ENCODE measurements at places on chromosomes 12 and 14.

DNA sequence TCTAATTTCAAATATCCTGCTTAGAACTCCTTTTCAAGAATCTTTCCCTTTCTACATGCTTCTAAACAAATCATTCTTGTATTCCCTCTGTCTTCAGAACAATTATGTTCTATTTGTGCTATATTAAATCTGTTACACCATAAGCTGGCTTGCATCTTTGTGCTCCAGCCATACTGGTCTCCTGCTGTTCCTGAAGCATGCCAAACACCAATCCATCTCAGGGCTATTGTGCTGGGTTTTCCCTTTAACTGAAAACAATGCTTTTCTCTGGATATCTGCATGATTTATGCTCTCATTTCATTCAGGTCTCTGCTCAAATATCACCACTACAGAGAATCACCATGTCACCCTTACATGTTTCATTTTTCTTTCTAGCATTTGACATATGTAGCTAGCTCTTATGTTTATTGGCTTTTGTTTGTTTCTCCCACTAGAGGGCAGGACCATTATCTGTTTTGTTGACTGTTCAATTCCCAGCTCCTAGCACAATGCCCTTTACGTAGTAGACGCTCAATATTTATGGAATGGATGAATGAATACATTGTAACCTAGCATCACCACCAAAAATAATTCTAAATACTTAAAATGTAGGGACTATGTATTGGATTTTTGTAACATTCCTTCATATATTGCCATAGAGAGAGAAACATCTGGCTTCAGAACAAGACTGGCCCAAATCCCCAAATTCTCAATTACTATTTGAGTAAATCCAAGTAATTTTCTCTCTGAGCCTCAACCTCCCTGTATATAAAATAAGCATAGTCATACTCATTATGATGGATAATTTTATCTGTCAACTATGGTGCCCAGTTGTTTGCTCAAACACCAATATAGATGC is 302.0 kb upstream of the SYT1 start:
- no peak for DNase-seq

GRCh38 chr14:72444701-72445100 is 449.2 kb downstream of the DPF3 start:
- no peak for DNase-seq

GRCh38 chr12:45725631-45726602 is 3.6 kb upstream of the ARID2 start:
- no peak for DNase-seq

GRCh38 chr14:95156161-95157047 is 925 bp downstream of the DICER1 start:
- peak; percentile 38 for DNase-seq

GRCh38 chr12:14099994-14100393 is 118.6 kb upstream of the GRIN2B start:
- DNase-seq = no peak

GRCh38 chr12:132023658-132024057 is 73.9 kb downstream of the EP400 start:
- DNase-seq = no peak

DNA sequence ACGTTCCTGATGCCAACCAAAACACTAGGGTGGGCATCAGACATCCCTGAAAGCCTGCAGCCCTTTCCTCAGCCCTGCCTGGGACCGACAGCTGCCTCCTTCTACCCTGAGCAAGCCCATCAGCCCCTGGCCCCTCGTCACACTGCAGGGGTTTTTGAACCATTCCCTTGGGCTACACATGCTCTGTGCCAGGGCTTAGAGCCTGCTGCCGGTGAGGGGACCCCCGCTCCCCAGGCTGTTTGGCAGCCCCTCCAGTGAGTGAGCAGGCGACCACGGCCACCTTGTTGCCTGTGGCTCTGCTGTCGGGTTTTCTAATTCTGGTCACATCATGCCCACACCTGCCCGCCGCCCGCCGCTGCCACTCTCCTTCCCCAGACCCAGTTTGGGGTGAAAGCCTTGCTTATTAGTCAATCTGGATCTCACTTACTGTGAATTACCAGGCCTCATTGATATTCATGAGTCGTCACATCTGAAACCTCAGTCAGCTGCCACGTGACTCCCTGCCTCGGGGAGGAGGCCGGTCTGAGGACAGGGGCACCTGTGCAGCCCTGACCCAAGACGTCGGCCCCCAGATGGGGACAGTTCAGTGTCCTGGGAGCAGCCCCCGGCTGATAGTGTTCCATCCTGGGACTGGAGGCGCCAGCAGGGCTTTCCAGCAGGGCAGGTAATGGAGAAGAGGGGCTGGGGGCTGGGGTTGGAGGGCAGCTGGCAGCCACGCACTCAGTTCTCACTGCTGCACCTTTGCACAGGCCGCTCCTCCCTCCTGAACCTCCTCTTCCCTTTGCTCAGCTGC is 163.0 kb downstream of the RBM19 start:
- no peak for DNase-seq

- DNase-seq = no peak
Measured at GRCh38 chr14:98931126-98931525, 340.9 kb downstream of the BCL11B start.

DNA sequence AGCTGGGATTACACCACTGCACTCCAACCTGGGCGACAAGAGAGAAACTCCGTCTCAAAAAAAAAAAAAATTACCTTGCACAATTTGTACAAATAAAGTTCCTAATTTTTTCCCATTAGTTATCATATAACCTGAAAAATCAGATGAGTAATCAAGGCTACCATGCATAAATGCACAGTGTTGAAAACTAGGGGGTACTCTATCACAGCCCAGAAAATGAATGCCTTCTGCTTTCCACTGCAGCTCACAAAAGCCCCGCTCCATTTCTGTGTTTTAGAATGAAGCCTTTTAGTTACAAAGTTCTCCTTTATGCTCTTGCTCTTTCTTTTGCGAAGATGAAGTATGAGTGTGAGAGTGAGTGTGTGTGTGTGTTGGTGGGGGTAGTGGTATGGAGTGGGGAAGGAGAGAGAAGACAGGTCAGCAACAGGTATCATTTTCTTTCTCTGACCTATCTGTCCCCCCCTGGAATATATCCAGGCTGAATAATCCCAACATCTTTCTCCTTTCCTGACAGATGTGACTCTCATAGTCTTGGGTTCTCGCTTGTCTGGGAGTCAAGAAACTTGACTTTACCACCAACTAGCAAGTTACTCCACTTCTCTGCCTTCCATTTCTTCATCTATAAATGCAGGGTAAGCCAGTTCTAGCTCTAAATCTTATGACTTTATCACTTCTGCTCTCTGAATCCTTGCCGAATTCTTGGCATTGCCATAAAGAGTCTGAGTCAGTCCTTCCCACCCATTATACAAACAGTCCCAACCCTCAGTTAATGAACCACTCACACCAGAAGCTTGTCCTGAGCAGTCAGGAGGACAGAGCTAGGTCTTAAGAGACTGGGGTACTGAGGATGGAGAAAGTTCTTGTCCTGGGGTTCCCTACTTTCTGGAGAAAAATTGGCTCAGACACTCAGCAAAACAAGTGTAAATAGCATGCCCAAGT is 16.1 kb downstream of the BIN2 start:
- DNase-seq = no peak

DNA sequence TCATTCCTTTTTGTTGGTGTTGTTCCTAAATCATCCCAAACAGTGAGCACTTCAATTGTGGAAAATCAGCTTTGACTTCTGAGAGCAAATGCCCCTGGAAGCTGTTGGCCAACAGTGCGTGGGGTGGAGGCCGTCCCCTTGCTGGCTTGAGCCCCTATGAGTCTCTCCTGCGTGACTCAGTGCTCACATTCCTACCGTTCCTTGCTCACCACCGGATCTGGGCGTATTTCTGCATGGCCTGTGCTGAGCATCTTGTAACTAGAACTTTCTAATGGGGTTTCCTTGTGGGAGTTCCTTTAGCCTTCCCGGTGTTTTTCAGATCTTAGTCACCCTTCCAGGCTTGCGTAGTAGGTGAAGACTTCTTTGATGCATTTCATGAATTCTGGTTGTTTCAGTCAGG is 14.7 kb downstream of the SERPINA1 start:
- no peak for DNase-seq

- DNase-seq = no peak
Measured at GRCh38 chr12:116549993-116550392, 9.2 kb upstream of the MAP1LC3B2 start.

DNA sequence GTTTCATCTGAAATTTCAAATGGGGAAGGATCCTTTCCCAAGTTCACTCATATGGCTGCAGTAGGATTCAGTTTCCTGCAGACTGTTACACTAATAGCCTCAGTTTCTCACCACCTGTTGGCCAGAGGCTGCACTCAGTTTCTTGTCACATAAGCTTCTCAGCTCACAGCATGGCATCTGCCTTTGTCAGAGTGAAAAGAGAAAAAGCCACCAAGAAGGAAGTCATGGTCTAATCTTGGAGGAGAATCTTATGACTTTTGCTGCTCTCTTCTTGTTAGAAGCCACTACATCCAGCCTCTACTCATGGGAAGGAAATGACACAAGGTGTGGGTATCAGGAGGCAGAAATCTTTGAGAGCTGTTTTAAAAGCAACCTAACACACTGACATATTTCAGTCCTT is 39.4 kb upstream of the BTG1 start:
- no peak for DNase-seq

DNA sequence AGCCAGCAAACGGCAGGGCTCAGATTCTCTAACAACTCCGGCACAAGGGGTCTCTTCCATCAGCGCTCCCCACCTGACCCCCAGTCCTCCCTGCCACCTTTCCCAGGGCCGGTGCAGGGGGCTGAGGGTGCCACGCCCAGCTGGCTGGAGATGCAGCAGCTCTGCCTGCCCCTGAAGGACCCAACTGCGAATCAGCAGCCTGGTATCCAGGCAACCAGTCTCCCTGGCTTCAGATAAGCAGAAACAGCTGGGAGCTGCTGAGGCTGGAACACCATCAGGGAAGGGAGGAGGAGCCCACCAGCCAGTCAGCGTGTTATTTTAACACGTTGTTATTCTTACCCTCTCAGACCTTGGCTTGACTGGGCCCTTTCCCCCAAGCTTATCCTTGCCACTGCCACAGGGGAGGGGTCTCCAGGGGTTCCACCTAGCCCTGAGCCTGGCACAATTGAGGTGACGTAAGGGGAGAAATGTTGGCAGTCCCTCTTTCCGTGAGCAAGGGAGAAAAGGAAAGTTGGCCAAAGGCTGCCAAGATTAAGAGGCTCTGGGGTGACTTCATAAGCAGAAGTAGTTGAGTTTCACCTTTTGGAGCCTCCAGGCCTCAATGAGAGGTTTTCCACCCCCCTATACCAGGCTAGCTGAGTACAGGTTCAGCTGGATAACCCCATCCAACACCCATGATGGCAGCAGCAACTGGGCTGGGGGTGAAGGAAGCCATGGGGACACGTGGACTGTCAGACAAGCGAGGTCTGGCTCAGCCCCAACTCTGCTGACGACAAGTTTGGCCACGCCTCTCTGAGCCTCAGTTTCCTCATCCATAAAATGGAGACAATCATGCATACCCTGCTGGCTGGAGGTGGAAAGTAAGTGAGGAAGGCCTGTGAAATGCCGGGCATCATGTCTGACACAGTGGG is 91.1 kb downstream of the IRF2BPL start:
- DNase-seq = no peak

DNA sequence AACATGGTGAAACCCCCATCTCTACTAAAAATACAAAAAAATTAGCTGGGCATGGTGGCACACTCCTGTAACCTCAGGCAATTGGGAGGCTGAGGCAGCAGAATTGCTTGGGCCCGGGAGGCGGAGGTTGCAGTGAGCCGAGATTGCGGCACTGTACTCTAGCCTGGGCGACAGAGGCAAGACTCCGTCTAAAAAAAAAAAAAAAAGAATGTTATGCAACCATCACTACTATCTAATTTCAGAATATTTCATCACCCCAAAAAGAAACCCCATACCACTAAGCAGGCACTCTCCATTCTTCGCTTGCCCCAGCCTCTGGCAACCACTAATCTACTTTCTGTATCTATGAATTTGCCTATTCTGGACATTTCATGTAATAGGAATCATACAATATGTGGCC is 68.8 kb upstream of the AMN start:
- no peak for DNase-seq

DNA sequence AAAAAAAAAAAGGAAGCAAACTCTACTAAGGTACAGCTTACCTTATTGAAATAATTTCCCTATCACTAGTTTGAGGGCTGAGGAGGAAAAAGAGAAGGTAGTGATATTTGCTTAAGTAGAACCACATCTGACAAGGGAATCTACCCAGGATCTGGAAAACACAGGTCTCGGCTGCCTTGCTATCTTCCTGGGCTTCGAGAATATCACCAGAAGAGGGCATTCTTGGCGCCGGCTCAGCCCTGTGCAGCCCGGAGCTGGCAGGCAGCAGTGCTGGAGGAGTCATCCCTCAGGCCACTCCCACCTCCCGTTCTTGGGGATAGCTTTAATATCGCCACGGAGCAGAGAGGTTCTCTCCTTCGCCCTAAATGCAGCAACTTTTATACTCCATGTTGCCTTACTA is 1181.2 kb downstream of the VRK1 start:
- peak; percentile 79 for DNase-seq

DNA sequence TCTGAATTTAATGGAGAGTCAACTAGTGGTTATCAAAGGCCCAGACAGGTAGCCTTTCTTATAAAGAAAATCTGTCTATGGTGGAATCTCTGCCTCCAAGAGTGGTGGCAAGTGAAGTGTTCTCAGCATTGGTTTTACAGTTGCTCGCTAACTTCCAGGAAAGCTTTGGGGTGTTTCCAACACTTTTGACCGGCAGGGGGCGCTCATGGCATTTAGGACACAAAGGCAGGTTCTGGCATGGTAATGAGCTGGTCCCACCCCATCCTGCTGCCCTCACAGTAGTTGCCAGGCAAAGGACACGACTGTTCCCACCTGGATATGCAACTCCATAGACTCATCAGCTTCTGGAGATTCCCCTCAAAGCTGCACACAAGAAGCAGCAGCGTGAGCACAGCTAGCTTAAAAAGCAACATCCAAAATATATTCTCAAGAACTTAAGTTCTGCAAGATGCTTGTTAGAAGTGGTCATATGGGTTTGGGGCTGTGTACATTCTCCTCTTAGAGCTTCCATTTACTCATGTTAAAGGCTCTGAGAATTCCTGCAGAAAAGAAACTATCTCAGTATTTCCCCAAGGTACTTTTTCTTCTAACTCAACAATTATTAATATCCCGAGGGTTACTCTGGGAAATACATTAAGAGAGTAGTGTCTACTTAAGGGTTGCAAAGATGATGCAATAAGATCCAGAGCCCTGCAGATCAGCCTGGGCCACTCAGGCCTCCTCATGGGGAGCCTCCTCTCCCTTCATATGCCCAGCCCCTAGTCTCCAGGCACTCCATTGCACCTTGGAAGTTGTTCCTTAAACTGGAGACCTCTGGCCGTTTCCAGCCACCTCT is 14.8 kb downstream of the PROX2 start:
- DNase-seq = peak; percentile 94

DNA sequence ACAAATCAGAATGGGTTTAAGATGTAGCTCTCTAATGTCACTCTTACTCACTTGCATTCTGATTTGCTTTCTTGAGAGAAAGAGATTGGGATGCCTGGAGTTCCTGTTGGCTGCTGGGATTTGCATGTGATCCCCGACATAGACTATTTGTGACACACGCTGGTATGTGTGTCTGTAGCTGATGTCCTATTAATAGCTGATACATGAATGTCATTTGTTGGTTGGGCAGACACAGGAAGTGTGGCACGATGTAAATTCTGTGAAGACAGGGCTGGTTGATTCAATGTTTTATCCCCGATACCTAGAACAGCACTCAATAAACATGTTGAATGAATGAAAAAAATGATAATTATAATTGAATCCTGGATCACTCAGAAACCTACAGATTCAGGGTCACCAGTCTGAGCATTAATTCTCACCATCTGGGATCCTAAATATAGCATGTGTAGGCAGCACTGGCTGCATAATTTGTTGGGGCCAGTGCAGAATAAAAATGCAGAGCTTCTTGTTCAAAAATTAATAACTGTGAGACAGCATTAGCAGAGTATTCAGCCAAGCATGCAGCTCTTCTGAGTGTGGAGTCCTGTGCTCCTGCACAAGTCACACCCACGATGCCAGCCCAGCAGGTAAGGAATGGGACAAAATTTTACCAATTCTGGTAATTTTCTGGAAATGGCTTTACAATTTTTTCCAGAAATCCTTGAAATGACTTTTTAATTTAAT is 35.5 kb upstream of the SOCS2 start:
- no peak for DNase-seq
